AG10803 (cell line): ENCODE measurements at places on chromosomes 11 and 22.

- no peak for DNase-seq
Measured at GRCh38 chr11:75891947-75892739, 77.1 kb downstream of the UVRAG start.

GRCh38 chr11:58567889-58568512 lies 7.7 kb downstream of the LPXN start:
- DNase-seq = peak; percentile 57

GRCh38 chr11:114061681-114062049 lies 2.2 kb downstream of the ZBTB16 start:
- no peak for DNase-seq

DNA sequence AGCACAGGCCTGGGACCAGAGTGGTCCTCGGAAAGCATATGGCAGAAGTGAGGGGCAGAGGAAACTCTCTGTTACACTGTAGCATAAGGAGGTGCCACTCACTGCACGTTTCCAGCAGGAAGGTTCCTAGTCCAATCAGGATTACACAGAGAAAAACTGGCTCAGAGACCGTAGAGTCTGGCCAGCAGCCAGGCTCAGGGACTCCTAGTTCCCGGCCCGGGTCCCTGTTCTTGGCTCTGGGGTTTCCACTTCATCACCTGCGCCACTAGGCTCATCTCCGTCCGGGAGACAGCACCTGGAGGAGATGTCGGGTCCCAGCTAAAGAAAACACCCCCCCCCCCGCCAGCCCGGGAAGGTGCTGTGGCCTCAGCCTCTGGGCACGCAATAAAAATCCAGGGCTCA lies 1.1 kb downstream of the TTLL12 start:
- peak; percentile 12 for DNase-seq

DNA sequence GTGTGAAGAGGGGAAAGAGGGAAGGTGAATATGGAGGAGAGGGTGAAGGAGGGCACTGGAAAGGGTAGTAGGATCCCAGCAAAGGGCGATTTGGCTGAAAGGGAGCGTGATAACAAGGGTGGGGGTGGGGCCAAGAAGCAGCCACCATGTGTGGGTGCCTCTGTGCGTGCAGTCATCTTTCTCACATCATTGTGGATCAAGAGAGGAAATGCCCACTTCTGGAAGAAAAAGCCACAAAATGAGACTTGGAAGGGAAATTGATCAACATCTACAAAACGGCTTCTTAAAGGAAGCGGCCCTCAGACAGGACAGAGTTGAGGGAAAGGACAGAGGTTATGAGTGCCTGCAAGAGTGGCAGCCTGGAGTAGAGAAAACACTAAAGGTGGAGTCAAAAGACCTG lies 1.2 kb upstream of the CXCR5 start:
- DNase-seq = peak; percentile 24

DNA sequence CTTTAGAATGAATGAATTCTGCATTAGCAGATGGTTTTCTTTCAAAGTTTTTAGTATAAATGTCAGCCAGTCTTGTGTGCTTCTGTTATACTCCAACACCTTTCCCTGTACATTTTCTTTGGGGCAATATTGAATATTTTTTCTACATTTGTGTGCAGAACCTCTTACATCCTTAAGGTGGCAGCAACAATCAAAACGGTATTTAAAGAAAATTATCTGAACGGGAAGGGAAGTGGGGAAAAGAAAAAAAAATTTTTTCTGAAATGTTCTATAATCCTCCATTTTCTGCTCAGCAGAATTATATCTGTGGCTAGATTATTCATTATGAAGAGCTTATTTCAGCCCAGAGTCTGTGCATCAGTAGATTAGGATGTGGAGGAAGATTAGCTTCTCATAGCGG lies 347.3 kb upstream of the RAG2 start:
- peak; percentile 2 for DNase-seq

- no peak for DNase-seq
Measured at GRCh38 chr11:95102733-95103132, 13.1 kb downstream of the ENDOD1 start.

- no peak for DNase-seq
Measured at GRCh38 chr22:43488937-43489336, 77.1 kb downstream of the MPPED1 start.

- DNase-seq = no peak
Measured at GRCh38 chr11:2942872-2943710, 13.9 kb upstream of the PHLDA2 start.

DNA sequence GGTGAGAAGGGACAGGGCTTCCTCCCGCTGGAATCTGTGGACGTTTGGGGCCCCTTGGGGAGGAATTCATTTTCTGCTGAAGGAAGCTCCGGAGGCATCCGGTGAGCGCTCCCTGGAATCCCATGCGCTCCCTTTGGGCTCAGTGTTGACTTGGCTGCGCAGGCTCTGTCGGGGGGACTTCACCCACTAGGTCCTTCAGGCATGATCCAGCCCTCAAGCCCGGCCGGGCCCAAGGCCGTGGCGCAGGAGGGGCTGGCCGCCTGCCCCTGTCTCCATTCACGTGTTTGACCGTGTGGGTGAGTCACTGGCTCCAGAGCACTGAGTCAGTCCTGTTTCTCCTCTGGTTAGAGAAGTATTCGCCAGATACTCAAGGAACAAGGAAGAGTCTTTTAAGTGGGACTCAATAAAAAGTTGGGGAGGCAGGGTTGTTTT lies 1.4 kb downstream of the CTTN start:
- DNase-seq = peak; percentile 95

GRCh38 chr22:50529897-50530579 lies at the start of gene TYMP:
TYMP (minus strand) TSS chr22:50530012; CDS start chr22:50529709, 303 bp downstream.
- peak; percentile 83 for DNase-seq

DNA sequence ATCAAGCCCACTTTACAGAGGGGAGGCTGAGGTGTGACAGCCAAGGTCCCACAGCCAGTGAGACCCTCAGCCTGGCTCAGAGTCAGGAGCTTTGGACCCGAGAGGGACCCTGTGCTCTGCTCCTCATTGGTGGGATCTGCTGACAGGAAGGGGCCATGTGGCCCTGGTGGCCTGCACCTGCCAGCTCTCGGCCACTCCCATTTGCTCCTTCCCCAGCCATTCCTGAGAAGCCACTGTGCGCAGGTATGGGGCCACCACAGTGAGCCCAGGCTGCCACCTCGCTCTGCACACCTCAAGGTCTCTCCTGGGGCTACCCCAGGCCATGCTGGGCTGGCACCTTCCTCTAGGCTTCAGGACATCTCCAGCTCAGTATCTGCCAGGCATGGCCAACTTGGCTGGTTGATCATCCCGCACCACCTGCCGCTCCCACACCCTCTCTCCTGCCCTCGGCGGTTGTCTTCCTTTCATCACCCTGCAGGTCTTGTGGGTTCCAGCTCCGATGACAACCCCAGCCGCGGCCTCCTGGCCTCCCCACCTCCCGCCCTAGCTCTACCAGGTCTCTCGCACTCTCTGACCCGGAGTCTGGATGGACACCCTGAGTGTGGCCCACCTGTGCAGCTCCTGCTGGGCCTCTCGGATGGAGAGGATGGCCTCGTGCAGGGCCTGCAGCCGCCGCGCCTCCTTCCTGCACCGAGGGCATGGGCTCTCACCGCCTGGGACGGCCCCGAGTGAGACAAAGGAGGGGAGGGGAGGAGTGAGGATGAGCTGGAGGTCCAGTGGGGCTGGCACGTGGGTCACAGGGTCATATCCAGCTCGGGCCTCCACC lies 32.2 kb upstream of the CARS1 start:
- no peak for DNase-seq

GRCh38 chr11:100824041-100824809 lies 137.1 kb downstream of the ARHGAP42 start:
- peak; percentile 32 for DNase-seq

DNA sequence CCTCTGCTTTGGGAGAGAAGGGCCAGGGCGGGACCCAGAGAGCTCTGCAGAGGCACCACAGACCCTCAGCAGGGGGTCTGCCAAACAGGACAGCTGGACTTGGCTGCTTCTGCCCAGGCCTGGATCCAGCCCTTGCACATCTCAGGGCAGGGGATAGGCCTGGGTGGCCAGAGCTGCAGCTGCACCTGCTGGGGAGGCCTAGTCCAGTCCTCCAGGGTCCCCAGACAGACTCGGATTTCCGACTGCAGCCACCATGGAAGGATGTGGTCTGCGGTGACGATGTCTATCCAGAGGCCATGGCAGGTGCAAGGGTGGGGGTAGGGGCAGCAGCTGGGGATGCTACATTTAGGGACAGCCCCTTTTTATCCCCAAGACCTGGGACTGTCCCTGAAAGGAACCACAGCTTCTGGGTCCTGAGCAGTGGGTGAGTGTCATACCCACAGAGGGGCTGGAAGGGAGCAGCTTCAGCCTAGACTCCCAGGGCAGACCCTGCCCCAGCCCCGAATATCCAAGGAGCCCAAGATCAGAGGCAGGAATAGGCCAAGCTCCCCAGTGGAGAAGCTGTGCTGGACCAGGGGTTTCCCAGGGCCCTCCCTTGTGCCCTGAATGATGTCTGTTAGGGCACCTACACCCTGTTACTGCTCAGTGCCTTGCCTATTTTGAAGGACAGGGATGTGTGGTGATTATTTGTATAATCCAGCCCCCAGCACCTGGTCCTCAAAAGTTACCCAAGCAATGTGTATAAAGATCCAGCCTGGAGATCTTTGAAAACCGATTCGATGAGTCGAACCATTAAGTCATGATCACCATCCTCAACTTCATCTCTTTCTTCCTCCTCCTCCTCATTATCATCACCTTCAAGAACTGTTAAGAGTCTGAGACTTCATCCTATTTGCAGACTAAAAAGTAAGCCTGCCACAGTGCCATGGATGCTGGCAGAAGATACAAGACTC lies 2.5 kb upstream of the IGLL5 start:
- DNase-seq = no peak

GRCh38 chr11:96313163-96313562 lies 29.8 kb downstream of the MAML2 start:
- DNase-seq = no peak

DNA sequence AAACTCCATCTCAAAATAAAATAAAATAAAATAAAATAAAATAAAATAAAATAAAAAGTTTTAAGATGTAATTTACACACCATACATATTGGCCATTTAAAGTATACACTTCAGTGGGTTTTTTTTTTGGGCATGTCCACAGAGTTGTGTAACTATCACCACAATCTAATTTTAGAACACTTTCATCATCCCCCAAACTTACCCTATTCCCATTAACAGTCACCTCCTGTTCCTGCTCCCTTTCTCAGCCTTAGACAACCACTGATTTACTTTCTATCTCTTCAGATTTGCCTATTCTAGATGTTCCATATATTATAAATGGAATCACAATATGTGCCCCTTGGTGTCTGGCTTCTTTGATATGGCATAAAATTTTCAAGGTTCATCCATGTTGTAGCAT lies 4.6 kb upstream of the ACER3 start:
- DNase-seq = peak; percentile 12

DNA sequence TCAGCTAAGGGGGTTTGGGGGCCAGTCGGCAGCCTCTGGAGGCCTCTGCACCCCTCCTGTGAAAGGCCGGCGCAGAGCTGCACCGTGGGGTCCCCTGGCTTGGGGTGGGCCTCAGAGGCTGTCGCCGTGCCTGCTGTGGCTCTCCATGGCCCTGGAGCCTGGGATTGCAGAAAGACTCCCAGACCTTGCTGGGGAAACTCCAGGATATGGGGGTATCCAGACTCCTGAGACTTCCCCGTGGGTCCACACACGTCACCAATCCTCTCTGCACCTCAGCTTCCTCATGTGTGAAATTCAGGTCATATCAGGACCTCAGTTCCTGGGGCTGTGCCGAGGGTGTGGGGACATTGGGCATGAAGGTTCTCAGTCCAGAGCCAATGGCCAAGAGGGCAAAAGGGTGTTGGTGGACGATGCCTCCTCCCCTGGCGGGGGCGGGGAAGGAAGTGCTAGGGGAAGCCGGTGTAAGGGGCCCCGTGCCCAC lies 97.1 kb downstream of the KCNQ1 start:
- DNase-seq = no peak

DNA sequence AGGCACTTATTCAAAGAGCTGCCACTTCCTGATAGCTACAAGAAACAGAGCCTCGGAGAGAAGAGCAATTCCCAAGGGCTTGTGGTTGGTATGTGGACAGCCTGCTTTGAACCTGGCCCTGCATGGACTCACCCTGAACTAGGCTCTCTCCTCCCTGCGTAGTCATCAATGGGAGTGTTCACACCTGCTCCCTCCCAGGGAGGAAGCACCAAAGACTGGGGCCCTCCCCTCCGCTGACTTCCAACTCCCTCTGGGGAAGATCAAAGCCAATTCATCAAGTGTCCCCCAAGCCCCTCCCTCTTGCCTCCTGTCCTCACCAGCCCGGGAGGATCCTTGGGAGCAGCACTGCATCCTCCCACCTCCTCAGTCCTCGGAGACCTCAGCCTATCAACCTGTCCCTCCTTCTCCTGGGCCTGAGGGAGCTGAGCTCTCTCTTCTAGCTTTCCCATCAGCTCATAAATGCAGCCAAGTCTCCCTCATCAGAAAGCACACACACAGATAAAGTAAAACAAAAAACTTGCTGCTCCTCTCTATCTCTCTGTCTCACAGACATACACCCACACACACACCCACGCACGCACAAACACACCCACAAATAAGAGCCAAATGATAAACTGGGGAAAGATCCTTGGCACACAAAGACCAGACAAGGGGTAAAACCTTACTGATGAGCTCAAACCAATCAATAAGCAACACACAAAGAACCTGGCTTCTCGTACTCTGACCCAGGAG lies 3.3 kb downstream of the A4GALT start:
- peak; percentile 44 for DNase-seq

- DNase-seq = no peak
Measured at GRCh38 chr22:43441216-43441615, 29.4 kb downstream of the MPPED1 start.

GRCh38 chr22:32473388-32473952 lies 1.1 kb upstream of the FBXO7 start:
- peak; percentile 68 for DNase-seq

- peak; percentile 73 for DNase-seq
Measured at GRCh38 chr11:100930185-100930778, 199.3 kb downstream of the PGR start.

DNA sequence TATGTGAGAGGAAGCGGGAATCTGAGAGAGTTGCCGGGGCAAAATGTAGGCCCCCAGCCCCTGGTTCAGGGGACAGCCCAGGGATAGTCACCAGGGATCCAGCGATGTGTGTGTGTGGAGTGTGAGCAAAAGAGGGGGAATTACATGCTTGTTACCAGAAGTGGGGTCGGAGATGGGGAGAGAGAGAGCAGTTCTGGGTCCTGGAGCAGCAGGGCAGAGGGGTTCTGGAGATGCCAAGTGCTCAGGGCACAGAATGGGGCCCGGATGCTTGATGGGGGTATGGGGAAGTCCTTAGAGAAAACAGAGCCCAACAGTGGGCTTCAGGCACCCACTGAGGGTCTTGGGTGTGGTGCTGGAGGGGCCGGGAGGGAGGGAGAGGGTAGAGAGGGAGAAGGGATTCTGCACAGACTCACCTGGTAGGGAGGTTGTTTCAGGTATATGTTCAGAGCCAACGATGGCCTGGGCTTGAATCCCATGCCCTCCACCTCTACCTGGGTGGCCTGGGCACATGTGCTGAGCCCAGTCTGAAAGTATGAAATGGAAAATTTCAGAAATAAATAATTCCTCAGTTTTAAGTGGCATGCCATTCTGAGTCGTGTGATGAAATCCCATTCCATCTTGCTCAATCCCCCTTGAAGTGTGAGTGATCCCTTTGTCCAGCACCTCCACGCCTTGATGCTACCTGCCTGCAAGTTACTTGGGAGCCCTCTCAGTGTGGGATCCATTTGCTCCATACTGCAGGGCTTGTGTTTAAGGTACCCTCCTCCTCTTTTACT lies 12.4 kb downstream of the SMIM38 start:
- peak; percentile 48 for DNase-seq
